ENCODE measurements at places on chromosomes 16 and 17.

GRCh38 chr16:87687126-87687910 lies 78.5 kb downstream of the KLHDC4 start:
- DNase-seq: no peak

GRCh38 chr17:75237100-75238014 lies 24.0 kb downstream of the GGA3 start:
- no peak for DNase-seq

GRCh38 chr16:25771812-25772568 lies 80.2 kb downstream of the HS3ST4 start:
- no peak for DNase-seq

- DNase-seq: no peak
These were observed 191.1 kb downstream of the CHD9NB start for GRCh38 chr16:52861614-52862022.

DNA sequence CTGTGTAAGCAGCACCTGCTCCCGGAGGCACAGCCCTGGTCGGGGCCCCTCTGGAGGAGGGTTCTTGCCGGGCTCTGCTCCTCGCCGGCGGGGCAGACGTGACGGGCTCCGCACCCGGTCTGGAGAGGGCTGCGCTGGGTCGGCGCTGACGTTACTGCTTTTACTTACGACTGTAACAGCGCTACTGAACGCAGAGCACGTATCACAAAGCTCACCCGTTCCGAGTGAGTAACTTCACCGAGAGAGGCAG lies 1.3 kb upstream of the RAB40C start:
- DNase-seq: peak; percentile 56

DNA sequence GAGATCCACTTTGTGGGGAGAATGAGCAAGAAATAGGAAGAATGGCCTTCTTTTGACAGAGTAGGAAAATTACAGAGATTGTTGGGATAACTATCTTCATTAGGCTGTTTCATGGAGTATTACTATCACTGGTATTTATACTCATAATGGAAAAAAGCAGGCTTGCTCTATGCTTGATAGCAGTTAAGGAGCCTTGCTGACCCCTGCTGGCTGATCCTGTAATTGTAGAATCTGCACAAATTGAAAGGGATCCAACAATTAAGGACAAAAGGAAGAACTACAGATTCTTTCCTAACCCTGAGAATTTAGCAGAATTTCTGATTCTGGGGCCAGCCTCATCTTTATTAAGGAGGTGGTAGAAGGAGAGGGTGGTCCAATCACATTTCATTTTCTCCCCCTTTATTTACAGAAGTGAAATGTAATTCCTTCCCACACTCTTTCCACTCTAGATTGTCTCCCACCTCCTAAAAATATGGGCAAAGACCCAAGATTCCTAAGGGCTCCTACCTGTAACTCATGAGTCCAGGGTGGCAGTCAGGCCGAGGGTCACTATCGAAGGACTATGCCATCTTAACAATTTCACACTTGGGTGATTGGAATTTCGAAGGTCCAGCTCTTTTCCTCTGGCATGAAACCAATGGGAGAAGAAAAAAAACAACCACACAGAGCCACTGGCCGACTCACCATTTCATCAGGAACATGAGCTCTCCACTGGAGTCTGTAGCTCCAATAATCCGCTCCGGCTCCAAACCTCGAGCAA lies 26.3 kb downstream of the NFE2L1 start:
- DNase-seq: peak; percentile 32

GRCh38 chr17:43431714-43432523 lies 33.1 kb downstream of the ARL4D start:
- DNase-seq: no peak

DNA sequence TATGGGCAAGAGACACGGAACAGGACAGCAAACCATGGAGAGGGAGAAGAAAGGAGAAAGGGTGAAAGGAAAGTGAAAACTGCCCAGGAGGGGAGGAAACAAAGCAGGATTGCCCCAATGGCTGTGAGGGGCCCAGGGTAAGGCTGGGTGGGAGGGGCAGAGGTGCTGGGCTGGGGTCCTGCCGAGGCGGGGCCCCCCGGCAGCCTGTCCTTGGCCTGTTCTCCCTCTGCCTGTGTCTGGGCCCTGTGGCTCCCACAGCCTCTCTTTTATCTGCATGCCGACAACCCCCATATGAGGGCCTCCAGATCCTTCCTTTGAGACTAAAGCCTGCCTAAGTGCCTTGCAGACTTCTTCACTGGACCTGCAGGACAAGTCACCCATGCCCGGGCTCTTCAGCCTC lies 15.5 kb downstream of the ZNHIT3 start:
- DNase-seq: no peak

- no peak for DNase-seq
These were observed 1.3 kb downstream of the ENGASE start for GRCh38 chr17:79075861-79076406.

All from activated CD4-positive, alpha-beta T cell treated with anti-CD3 and anti-CD28 coated beads, Interleukin-2, amount 50 U/mL, for 24 hours (primary cell).